ENCODE measurements at places on chromosomes 6 and 20. TPM values are rescaled to one million over a fixed set of nuclear protein-coding genes. Genes with fewer than 3 reads are reported as not detected.

DNA sequence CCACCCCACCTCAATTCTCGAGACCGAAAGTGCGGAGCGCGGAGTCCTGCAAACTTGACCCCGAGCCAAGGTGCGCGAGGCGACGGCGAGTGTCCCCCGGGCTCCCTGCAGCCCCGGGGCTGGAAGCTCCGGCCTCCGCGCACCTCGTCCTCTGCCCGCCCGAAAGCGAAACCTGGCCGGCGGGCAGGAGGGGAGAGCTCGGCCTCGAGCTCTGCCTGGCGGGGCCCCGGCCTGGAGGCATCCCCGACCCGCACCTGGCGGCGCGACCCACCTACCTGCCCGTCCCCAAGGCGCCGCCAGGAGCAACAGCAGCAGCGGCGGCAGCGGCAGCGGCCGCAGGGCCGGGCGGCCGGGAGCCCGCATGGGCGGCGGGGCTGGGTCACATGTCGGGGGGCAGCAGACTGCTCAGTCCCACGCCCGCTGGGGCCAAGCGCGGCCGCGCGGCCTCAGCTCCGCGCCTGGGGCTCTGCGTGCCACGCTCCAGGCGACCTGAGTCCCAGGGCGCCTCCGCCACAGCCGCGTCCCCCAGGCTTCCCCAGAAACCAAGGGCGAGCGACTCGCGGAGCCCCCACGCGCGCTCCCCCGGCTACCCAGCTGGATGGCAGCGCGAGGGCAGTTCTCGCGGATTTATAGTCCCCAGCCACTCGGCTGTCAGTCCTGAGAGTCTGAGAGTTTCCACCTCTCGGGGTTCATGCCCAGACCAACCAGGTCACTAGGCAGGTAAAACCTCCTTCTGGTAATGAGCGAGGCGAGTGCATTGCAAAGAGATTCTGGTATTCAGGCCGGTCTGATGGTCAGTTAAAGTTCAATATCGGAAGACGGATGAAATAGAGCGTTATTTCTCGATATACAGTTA is at the start of gene IL20RA:
Gene IL20RA (minus strand): TSS at position 600 of the 856 bp plus-strand sequence. CDS start 237 bp downstream, at position 363.
- DNase-seq, result no peak

DNA sequence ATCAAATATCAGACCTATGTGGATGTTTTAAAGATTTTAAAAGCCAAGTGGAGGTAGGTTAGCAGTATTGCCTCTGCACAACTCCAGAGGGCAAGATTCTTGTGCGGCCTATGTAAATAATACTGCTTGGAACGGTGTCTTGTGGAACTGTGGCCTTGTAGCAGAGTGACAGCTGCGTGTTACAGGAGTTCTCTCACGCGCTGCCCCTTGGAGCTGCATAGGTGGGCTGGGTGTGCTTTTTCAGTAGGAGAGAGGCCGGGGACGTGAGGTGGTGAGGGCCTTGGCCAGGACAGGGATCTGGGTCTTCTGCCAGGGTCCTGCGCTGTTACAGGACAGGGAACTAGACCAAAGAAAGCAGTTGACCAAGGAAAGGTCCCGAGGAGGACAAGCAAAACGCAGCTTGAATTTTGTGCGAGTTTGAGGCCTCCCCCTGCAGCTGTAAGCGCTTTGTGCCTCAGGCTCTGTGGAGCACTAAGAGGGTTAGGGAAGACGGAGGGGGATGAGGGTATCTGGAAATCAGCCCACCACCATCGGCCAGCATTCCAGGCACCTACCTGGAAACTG is 1.5 kb downstream of the TMEM181 start:
- DNase-seq, result no peak

DNA sequence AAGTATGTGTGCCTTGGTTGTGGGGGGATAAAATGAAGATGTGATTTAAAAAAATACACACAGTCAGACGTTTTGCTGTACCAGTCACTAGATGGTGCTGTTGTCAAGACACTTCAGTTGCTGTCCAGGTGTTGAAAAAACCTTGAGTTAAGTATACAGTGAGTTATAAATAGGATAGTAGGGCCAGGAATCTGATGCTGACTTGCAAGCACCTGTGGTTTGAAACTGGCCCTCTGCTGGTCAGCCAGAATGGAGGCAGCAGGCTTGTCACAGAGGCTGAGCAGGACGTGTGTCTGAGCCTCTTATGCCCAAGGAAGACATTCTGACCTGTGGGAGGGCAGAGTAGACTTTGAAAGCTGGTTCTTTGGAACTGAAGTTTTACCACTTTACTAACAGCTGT is 27.8 kb downstream of the RNF8 start:
- no peak for DNase-seq

- no peak for DNase-seq
These were observed 37.5 kb downstream of the SRC start for GRCh38 chr20:37383229-37383989.

DNA sequence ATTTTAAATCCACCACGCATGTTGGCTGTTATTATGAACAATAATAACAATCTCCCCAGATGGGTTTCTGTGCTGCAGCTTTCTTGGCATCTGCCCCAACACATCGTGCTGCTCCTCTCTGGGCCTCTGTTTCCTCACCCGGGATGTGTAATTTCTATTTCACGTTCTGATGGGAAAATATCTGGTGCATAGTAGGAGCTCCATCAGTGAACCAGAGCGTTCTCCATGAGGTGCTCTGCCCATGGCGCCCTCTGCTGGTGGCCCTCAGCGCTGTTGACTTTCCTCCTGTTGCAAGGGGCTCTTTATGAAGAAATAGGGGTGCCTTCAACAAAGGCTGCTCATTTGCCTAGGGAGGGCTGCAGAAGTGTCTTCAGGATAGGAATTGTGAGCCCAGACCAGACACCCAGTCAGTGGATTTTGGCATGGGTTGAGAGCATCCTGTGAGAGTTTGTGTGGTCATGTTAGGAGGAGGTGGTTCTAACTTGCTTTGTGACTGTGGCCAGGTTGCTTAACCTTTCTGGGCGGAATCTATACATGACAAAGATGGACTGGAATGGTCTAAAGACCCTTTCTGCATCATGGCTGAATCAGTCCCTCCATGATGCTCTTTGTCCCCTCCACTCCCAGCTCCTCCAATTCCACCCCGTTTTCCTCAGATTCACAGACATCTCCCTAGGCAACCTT is 8.1 kb downstream of the SCRT2 start:
- DNase-seq, result peak; percentile 88

- DNase-seq, result no peak
These were observed 1.5 kb downstream of the NDUFAF5 start for GRCh38 chr20:13786143-13786828.

DNA sequence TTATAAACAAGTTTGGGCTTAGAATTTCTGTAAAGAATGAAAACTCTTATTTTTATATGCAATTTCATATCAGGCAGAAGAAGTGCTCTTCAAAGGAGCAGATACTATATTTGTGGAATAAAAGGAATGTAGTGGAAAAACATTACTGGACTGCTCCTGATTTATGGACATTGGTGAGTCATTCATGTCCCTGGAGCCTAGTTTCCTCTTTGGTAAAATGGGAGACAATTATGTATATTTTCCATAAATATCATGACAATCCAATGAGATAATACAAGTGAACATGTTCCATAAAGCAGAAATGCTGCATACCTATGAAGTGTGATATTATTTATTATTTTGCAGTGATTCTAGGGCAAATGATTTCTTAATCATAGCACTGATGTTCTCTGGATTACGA is 445.8 kb upstream of the CITED2 start:
- DNase-seq, result no peak

Gene LPIN3
- 26.9 TPM for total RNA-seq

Gene SIRPB1
- 0.92 TPM for total RNA-seq

DNA sequence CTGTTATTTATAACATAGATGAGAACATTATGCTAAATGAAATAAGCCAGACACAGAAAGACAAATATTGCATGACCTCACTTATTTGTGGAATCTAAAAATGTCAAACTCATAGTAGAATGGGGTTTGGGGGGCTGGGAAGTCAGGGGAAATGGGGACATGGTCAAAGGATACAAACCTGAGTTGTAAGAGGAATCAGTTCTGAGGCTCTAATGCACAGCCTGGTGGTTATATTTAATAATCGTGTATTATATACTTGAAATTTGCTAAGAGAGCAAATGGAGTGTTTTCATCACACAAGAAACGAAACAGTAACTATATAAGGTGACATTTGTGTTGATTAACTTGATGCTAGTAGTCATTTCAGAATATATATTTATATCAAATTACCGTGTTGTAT is 40.8 kb upstream of the GFOD1 start:
- no peak for DNase-seq

Gene MEI4
- not detected for total RNA-seq

DNA sequence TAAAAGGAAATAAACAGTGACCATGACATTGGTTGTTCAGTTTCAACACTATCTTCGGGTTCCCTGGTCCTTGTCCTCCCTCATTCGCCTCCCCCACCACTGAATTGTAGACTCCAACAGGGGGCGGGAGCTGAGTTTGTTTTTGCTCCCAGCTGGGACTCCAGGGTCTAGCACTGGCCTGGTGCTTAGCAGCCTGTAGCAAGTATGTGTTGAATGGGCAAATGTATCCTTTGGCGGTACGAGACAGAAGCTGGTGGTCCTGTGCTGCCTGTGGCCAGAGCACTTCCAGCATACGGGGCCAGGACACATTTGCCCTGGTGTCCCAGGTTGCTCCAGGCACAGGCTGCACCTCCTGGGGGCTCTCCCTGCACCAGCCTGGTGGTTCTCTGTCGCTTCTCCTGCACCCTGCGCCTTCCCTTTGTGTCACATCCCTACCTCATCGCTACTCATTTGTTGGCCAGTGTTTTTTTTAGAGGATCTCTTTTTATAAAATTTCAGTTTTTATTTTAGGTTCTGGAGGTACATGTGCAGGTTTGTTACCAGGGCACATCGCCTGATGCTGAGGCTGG is 40.1 kb downstream of the PHACTR3 start:
- no peak for DNase-seq

- DNase-seq, result no peak
These were observed 12.8 kb downstream of the KCNK15 start for GRCh38 chr20:44758247-44759101.

DNA sequence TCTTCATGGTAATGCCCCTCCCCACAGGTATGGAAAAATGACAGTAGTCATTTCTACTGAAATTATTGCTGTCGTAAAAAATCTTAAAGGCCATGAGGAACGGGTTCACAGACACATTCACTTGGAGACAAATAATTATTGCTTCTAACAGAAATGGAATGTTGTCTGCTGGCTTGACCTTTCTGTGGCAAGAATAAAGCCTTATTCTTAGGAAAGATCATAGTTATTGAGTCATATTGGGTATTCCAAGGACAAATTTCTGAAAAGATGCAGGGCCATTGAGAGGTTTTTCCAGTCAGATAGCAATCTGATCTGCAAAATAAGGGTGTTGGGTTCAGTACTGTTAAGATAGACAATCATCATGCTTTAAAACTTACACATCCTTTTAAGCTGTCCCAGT is 29.2 kb downstream of the AKAP7 start:
- no peak for DNase-seq

Gene TCP11
- not detected for total RNA-seq

DNA sequence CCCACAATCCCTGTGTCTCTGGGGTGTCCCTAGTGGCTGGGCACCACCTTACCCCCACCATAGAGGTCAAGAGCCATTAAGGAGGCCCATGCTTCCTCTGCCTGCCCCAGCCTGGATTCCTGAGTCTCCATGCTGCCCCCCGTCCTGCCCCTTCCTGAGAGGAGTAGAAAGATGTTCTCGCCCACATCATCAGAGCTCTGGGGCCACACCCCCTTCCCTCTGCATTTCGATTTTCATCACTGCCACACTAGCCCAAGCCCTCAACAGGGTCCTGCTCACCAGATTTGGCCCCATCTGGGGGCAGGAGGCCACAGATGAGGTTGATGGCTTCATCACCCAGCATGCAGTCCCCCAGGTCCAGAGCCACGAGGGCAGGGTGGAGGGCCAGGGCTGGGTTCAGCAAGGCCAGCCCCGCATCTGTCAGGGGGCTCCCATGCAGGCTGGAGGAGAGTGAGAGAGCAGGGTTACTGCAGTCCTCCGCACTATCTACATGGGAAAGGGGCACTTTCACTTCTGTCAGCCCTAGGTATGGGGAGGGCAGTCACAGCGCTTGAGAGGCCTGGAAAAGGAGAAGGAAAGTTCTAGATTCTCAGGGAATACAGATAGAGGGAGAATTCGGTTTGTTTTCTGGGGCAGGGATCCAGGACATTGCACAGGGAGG is 1.5 kb downstream of the LRRC73 start:
- no peak for DNase-seq

GRCh38 chr6:147222160-147222838 is 18.1 kb downstream of the STXBP5 start:
- DNase-seq, result no peak

DNA sequence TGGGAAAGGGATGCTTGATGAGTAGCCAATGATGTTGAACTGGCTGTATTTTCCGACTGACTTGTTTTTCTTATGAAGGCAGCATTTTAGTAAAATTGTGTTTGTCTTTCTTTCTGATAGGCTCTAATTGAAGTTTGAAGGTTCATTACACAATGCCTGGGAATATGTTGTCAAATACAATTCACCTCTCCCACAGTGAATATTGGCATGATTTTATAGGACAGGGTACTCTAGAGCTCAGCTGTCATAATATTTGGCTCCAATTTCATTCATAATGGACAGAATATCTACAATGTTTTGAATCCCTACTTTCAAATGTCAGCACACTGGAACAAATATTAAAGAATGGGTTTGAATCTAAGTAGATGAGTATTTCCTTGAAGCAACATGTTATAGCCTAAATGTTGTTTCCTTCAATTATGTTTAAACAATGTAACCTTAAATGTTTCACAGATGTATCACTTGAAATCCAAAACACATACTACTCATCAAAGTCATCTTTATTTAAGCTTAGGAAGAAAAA is 81.4 kb downstream of the LAMA2 start:
- DNase-seq, result no peak

DNA sequence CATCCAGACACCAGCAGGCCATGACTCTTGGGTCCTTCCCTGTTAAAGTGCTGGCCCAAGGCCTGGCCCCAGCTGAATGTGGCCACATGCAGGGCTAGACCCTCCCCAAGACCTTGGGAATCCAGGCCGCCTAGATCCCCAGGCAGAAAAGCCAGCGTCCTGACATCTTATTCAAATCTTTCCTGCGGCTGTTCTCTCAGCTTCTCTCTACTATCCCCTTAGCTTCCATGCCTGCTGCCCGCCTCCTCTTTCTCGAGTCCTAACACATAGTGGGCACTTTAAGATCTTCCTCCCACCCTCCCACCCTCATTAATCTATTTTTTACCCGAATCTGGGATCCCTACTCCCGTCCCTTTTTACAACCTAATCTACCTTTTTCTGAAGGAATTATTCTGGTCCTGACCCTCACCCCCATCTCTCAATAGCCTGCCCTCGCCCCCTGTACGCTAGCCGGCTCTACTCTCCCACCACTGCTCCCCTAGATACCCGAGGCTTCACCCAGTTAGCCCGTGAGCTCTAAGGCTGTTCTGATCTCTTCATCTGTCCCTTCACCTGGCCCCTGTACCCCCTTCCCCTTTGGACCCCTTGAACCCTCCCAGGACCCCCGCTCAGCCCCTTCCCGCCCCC is at the start of gene CCHCR1:
Gene CCHCR1 (minus strand): TSS at position 290 of the 627 bp plus-strand sequence. CDS start 202 bp downstream, at position 88.
- DNase-seq, result no peak

DNA sequence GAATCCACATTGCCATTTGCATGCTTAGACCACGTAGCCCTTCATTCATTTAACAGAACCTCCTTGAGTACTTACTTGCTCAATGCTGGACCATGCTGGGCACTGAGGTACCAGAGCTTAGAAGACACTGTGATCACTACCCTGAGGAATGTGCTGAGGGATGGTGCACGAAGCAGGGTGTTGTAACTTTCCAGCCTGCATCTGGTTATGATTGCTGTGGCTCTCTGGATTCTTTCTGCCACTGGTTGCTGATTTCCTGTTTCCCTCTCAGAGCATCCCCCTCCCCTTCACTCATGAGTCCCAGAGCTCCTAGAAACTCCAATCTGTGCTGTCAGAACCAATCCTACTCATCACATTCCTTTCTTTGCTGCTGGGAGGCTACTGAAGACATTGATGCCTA is 537.4 kb downstream of the PTPRT start:
- no peak for DNase-seq

Gene BMP2
- total RNA-seq, result 3.0 TPM

GRCh38 chr6:501891-502601 is 110.5 kb downstream of the IRF4 start:
- no peak for DNase-seq

Data from cardiac septum (tissue), 1 donor.